ENCODE measurements at places on chromosomes 1 and 21.

- no peak for DNase-seq
Observed at GRCh38 chr21:42397746-42398394, 2.0 kb upstream of the TMPRSS3 start.

DNA sequence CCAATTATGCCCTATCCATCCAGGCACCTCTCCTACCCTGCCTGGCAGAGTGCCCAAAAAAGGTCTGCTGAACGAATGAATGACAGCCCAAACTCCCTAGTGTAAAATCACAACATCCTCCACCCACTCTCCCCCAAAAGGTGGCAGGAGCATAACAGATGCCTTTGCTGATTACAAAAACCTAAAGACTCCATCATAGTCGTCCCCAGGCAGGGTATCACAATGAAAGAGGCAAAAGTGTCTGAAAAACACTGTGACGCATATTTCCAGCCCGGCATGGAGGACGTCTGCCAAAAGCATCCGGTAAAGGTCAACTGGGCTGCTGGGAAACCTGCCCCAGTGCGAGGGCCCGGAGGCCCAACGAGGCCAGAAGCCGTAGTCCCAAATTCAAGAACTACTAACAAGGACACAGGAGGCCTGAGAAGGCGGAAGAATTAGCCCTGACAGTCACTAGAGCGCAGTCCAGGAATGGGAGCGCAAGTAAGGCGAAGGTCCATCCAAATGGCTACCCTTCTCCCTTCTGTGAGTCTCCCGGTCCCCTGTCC is 576 bp downstream of the SMIM12 start:
- DNase-seq, result no peak

DNA sequence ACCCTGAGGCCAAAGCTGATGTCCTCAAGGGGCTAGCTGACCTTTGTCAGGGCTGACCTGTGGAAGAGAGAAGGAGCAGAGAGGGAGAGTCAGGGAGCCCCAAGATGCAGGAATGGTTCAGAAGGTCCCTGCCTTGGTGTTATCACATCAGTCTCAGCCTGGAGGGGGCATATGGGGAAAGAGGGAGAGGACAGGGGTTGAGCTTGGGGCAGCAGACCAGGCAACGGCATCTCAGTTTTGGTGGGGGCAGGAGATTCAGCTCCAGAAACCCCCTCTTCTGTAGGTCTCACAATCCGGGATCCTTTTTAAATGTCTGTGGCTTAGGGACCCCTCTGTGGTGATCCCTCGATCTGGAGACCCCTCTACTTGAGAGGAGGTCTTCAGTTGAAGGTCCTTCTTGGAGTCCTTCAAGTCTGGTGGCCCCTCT is 815 bp downstream of the S100A13 start:
- no peak for DNase-seq

GRCh38 chr1:187481581-187482148 is 652.9 kb downstream of the PLA2G4A start:
- no peak for DNase-seq

Data from smooth muscle cell of the brain vasculature (primary cell).